ENCODE measurements at places on chromosomes 6 and 20. TPM values are rescaled to one million over a fixed set of nuclear protein-coding genes. Genes with fewer than 3 reads are reported as not detected.

The HLA-G gene
- not detected for total RNA-seq

GRCh38 chr6:67884442-67884841, 750.6 kb upstream of the ADGRB3 start:
- no peaks in the 10 kb centered on the region for H3K27me3 ChIP-seq
- no peak overlapping the region for H3K27ac ChIP-seq
- H3K4me3 ChIP-seq = no peak overlapping the region
- no peaks in the 10 kb centered on the region for H3K36me3 ChIP-seq

GRCh38 chr6:32794510-32794909, 22.3 kb downstream of the HLA-DOB start:
- H3K4me3 ChIP-seq = no peak overlapping the region
- peaks cover 4% of the 10 kb centered on the region for H3K36me3 ChIP-seq
- peaks cover 79% of the 10 kb centered on the region for H3K27me3 ChIP-seq
- H3K4me1 ChIP-seq = peaks cover 15% of the 10 kb centered on the region
- no peak for DNase-seq
- no peak overlapping the region for H3K27ac ChIP-seq

- no peak overlapping the region for H3K4me3 ChIP-seq
- H3K4me1 ChIP-seq = no peaks in the 10 kb centered on the region
- no peak for DNase-seq
- no peaks in the 10 kb centered on the region for H3K27me3 ChIP-seq
- no peaks in the 10 kb centered on the region for H3K36me3 ChIP-seq
These were observed 1034.4 kb downstream of the EYS start for GRCh38 chr6:64672651-64673050.

DNA sequence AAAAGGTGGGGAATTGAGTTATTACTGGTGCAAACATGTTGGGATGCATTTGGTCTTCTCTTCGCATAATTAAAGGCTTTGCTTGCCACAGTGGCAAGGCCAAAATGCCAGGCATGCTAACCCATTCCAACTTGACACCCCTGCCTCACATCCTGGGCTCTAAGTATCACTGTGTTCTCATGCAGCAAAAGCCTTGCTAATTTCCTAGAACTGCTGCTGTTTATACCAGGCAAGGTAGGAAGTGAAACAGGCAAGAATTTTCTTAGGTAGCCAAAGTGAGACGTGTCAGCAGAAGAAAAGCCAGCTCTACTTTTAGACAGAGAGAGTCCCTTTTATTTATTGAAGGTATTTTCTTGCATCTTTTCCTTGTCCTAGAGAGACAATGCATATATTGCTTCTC, 41.2 kb downstream of the LYRM2 start:
- peaks cover 5% of the 10 kb centered on the region for H3K4me1 ChIP-seq
- no peak for DNase-seq
- no peaks in the 10 kb centered on the region for H3K36me3 ChIP-seq
- no peak overlapping the region for H3K4me3 ChIP-seq

DNA sequence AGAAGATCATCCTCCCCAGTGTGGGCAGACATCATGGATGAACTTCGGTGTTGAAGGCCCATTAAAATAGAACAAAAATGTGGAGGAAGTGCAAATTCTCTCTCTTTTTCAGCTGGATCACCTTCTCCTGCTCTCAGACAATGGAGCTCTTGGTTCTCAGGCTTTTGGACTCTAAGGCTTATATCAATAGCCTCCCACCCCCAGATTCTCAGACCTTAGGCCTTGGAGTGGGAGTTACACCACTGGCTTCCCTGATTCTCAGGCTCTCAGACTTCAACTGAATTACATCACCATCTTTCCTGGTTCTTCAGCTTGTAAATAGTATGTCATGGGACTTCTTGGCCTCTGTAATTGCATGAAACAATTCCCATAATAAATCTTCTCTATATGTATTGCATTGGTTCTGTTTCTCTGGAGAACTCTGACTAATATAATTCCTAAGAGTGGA, 36.6 kb downstream of the NSFL1C start:
- H3K4me3 ChIP-seq = no peak overlapping the region
- H3K27me3 ChIP-seq = no peaks in the 10 kb centered on the region
- no peak overlapping the region for H3K27ac ChIP-seq
- no peak for DNase-seq

DNA sequence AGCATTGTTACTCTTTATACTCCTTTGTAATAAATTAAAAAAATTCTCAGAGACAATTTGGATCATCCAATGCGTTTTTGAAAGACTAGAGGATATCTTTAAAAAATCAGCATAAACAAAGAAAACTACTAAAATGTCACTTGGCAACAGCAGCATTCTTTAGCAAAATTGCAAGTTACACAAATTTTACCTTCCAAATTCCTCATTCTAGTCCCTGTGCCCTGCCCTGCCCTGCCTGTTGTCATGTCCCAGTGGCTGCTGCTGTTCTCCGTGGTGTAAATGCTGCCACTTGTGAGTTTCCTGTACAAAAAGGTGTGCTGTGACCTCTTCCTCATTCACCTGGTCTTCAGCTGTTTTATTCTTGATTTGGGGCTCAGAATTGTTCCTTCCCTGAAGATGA, 83.2 kb downstream of the CDC5L start:
- H3K36me3 ChIP-seq = no peaks in the 10 kb centered on the region
- H3K27ac ChIP-seq = peak overlapping the region; percentile 75
- DNase-seq = no peak
- peaks cover 4% of the 10 kb centered on the region for H3K27me3 ChIP-seq
- no peak overlapping the region for H3K4me3 ChIP-seq

The MATN4 gene
- not detected for total RNA-seq

The AK9 gene
- total RNA-seq = 5.3 TPM

GRCh38 chr6:23097566-23097965, 528.2 kb downstream of the HDGFL1 start:
- no peak for DNase-seq
- H3K4me3 ChIP-seq = no peak overlapping the region
- H3K36me3 ChIP-seq = no peaks in the 10 kb centered on the region
- H3K27me3 ChIP-seq = no peaks in the 10 kb centered on the region
